Upper lobe of right lung (tissue), 1 donor: ENCODE measurements at places on chromosomes 7 and 10. TPM values are rescaled to one million over a fixed set of nuclear protein-coding genes. Genes with fewer than 3 reads are reported as not detected.

DNA sequence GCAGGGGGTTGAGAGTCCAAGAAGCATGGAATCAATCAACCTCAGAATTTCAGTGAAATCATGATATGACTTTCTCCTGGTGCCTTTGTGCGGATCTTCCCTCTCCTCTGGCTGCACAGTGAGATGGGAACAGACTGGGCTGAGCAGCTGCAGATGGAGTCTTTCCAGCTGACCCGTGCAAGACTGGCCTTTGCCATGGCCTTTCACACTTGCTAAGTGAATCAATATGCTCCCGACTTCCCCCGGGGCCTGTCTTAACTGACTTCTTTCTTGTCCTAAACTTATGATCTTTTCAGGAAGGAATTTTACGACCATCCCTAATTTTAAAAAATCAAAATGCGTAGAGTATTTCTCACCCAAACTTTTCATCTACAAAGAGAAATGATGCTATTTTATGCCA, 469.9 kb downstream of the GALNT17 start:
- H3K27me3 ChIP-seq = no peaks in the 10 kb centered on the region
- no peaks in the 10 kb centered on the region for H3K4me1 ChIP-seq
- no peak overlapping the region for H3K27ac ChIP-seq
- no peak overlapping the region for H3K4me3 ChIP-seq

DNA sequence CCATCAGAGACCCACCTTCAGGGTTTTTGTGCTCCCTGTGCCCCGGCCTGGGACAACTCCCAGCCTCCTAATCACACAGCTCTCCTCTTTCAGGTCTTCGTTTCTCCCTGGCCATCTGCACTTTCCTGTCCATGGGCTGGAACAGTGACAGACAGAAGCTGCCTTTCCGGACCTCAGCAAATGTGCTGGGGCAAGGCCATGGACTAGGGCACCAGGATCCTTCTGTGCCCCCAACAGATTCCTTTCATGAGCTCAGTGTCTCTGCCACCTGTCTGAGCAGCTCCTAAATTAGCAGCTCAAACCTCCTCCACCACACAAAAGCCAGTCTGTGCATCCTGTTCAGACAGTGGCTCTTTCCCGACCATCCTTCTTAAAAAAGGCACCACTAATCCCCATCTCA, 41.9 kb upstream of the FRMD4A start:
- no peak overlapping the region for H3K4me3 ChIP-seq
- H3K27ac ChIP-seq = no peak overlapping the region
- H3K4me1 ChIP-seq = no peaks in the 10 kb centered on the region
- no peak for DNase-seq
- H3K36me3 ChIP-seq = no peaks in the 10 kb centered on the region
- no peaks in the 10 kb centered on the region for H3K27me3 ChIP-seq

GRCh38 chr7:138166681-138167080, 90.4 kb downstream of the AKR1D1 start:
- H3K4me3 ChIP-seq = no peak overlapping the region
- H3K4me1 ChIP-seq = no peaks in the 10 kb centered on the region
- no peaks in the 10 kb centered on the region for H3K36me3 ChIP-seq

DNA sequence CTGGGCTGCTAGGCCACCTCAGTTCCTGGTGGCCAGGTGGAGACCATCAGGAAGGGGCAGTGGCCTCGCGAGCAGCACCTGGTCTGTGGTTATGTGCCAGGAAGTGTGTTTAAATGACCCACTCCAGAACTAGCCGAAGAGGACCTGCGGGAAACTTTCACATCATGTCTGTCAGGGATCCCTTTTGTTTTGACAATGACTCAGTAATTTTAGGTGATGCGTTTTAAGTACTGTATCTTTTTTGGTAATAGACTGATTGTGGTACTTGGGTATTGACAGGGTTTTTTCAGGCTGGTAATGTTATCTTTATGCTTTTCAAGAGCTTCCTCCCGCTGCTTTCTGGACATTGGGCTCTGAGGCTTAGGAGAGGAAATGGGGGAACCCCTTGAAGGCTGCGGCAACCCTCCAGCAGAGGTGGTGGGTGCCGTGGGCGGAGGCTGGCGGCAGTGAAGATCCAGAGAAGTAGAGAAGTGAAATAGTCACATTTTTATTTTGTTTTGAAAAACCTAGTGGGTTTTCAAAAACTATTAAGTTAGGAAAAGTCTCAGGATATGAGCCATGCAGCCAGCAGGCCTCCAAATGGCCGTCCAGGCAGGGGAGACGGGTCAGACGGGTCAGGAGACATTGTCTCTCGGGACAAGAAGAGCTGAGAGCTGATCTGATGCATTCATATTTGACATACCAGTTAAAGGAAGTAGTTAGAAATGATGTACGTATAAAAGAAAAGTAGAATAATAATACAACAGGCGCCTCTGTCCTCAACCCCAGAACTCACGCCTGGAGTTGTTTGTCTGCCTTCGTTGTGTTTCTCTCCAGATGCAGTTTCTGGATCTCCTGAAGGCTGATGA, 27.7 kb downstream of the PPP2R2D start:
- H3K36me3 ChIP-seq = no peaks in the 10 kb centered on the region
- H3K27ac ChIP-seq = peak overlapping the region; percentile 33
- peaks cover 42% of the 10 kb centered on the region for H3K4me1 ChIP-seq
- no peaks in the 10 kb centered on the region for H3K27me3 ChIP-seq
- H3K4me3 ChIP-seq = no peak overlapping the region

DNA sequence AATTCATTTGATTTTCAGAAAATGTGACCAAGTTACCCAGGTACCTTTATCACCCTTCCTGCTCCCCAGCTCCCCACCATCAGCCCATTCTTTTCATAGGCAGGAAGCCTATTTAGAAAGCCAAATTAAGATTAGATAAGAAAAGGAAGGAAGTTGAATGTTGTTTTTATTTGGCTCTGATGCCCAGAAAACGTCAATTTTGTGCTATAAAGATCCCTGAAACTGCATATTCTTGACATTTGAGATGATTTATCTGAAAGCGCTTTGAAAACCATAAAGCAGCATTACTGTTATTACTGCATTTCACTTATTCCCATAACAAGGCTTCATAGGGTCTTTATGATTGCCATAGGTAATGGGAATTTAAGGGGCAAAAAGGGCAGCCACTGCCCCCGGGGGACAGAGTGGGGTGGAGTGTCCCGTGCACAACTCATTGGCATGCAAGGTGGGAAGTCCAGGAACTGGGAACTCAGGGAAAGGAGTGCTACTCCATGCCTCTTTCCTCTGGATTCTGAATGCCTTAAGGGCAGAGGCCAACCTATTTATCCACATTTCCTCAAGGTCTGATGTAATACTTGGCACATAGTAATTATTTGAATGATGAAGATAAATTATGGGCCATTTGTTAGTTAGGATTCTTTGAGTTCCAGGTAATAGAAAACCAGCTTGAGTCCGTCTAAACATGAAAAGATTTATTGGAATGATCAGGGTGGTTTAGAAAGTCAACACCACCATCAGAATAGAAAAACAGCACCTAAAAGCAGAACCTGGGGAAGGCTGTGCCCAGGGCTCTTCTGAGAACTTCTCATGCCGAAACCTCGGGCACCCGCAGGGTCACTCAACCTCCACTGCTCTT, 100.6 kb upstream of the ELMO1 start:
- H3K27ac ChIP-seq = no peak overlapping the region
- H3K4me3 ChIP-seq = no peak overlapping the region
- H3K36me3 ChIP-seq = no peaks in the 10 kb centered on the region
- no peak for DNase-seq
- H3K27me3 ChIP-seq = peaks cover 5% of the 10 kb centered on the region
- peaks cover 4% of the 10 kb centered on the region for H3K4me1 ChIP-seq

DNA sequence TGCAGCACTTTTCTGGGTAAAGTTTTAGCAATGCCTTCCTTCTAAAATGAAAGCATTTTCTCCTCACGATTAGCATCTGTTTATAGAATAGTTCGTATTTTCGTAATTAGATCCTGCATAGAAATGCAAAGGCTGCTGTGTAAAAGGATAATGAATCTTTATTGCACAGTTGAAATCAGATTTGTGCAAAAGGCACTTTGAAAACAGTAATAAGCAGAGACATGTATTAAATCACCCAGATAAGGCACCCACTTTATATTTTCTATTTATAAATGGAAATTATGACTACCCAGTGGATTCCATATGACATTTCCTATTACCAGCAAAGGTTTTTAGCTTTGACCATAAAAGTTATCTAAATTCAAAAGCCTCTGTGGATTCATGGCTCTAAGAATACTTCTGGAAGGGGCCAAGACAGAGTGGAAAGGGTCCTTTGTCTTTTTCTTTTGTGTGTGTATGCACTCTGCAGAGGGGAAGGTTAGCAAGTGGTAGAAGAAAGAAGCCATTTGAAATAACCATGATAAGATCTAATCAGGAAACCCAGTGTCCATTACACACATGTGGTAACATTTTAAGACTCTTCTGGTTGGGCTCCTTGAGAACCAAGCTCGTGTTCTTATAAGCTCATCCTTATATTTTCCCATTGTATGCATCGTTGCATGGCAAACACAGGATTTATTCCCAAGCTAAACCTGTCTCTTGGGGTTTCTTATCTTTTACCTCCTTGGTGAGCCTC, 612.1 kb downstream of the AUTS2 start:
- H3K27ac ChIP-seq = no peak overlapping the region
- H3K27me3 ChIP-seq = no peaks in the 10 kb centered on the region
- no peaks in the 10 kb centered on the region for H3K4me1 ChIP-seq
- H3K4me3 ChIP-seq = no peak overlapping the region
- no peak for DNase-seq
- no peaks in the 10 kb centered on the region for H3K36me3 ChIP-seq

The TES gene
- total RNA-seq = 94.0 TPM

DNA sequence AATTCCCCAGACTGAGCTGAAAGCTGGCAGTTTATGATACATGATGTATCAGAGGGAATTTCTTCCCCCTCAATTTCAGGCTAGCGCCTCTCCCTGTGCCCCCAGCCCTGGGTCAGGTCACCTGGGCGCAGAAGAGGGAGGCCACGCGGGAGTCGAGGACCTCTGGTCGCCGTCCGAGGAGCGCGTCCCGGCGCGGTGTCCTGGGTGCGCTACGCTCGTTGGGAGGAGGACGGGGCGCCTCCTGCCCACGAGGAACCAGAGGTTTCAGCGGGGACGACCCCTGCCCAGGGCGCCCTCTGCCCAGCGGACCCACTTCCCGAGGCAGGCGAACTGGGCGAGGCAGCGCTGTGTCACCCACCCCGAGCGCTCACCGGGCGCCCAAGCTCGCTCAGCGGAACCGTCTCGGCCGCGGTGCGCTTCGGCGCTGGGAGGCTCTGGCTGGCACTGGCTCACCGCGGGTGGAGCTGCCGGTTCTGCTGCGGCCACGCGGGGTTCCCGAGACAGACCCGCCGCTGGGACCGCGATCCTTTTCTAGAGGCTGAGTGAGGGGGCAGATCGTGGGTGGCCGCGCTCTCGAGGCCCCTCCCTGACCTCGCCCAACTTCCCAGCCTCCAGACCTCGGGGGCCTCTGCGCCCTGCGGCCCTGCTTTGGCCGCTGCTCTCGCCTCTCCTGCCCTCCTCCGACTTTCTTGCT, at the start of gene FAM237B:
Gene FAM237B, minus strand, starts transcription at position 504 of the 694 bp plus-strand sequence. CDS start 1,556 bp downstream, outside the sequence.
- DNase-seq = no peak
- H3K27ac ChIP-seq = no peak within 1 kb of the TSS
- no peak within 1 kb of the TSS for H3K4me3 ChIP-seq
- H3K4me1 ChIP-seq = no peaks in the 10 kb centered on the region
- H3K36me3 ChIP-seq = no peaks in the 10 kb centered on the region
- H3K27me3 ChIP-seq = peaks cover 51% of the 10 kb centered on the region

The WDR37 gene
- 19.9 TPM for total RNA-seq

GRCh38 chr10:7300384-7300971, 110.4 kb downstream of the SFMBT2 start:
- no peaks in the 10 kb centered on the region for H3K36me3 ChIP-seq
- peaks cover 10% of the 10 kb centered on the region for H3K4me1 ChIP-seq
- H3K27me3 ChIP-seq = no peaks in the 10 kb centered on the region
- no peak for DNase-seq

The PTER gene
- 18.1 TPM for total RNA-seq

DNA sequence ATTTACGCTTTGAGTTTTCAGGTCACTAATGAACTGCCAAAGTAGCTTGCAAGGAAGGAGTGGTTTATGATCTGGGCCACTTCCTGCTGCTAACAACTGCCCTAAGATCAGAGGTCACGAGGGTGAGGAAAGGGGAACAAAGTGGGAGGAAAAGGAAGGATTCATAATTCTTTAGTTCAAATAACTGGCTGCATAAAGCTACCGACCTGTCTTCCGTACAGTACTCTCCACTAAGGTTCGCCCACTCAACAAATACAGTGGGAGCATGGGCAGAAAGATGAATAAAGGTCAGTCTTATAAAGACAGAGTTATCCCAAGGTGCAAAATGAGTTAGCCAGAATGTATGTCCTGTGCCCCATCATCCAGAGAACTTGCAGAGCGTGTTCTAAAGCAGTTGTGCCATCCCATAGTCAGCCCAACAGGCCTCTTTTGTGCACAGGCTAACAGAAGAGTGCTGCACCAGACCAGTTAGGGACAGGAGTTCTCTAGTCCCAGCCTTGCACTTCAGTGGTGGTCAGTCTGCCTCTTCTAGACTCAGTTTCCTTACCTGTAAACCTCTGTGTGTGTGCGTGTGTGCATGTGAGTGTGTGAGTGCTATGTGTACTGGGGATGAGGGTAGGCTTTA, 65.9 kb downstream of the CREB3L2 start:
- peak overlapping the region; percentile 63 for H3K27ac ChIP-seq
- H3K4me3 ChIP-seq = peak overlapping the region; percentile 23
- H3K4me1 ChIP-seq = peaks cover 57% of the 10 kb centered on the region

The SLC13A4 gene
- total RNA-seq = not detected

The ALKBH4 gene
- 7.4 TPM for total RNA-seq

DNA sequence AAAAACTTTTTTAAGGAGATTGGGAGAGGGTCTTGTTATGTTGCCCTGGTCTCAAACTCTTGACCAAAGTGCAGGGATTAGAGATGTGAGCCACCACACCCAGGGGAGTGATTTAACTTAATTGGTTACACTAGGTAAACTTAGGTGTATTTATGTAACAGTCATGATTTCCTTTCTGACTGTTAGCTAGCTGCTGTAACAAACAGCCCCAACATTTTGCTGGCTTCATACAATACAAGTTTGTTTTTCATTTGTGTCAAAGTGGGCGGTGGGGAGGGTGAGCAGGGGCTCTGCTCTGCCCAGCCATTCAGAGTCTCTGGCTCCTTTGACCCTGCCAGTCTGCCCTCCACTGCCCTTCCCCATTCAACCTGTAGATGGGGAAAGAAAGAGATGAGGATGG, 9.3 kb downstream of the DOCK1 start:
- DNase-seq = no peak
- no peak overlapping the region for H3K27ac ChIP-seq
- no peaks in the 10 kb centered on the region for H3K27me3 ChIP-seq
- H3K4me1 ChIP-seq = peaks cover 13% of the 10 kb centered on the region
- H3K36me3 ChIP-seq = no peaks in the 10 kb centered on the region

The LIPJ gene
- not detected for total RNA-seq

DNA sequence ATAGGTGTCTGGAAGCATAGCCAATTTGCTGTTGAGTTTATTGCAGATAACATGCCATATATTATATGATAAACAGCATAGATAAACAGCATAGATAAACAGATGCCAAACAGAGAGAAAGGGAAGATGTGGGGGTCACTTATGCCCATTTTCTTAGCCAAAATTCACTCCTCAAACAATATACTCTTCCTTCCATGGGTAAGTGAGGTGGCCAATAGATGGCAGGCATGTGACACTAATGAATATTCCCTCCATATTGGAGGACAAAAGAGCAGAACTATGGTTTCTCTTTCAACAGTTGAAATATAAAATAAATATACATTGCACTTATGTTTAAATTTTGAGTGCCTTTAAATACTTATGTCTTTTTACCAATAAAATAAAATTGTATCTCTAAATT, 1212.8 kb downstream of the REEP3 start:
- no peak overlapping the region for H3K4me3 ChIP-seq
- no peaks in the 10 kb centered on the region for H3K36me3 ChIP-seq
- no peak overlapping the region for H3K27ac ChIP-seq
- no peak for DNase-seq
- no peaks in the 10 kb centered on the region for H3K27me3 ChIP-seq
